ENCODE measurements at places on chromosomes 4 and X.

DNA sequence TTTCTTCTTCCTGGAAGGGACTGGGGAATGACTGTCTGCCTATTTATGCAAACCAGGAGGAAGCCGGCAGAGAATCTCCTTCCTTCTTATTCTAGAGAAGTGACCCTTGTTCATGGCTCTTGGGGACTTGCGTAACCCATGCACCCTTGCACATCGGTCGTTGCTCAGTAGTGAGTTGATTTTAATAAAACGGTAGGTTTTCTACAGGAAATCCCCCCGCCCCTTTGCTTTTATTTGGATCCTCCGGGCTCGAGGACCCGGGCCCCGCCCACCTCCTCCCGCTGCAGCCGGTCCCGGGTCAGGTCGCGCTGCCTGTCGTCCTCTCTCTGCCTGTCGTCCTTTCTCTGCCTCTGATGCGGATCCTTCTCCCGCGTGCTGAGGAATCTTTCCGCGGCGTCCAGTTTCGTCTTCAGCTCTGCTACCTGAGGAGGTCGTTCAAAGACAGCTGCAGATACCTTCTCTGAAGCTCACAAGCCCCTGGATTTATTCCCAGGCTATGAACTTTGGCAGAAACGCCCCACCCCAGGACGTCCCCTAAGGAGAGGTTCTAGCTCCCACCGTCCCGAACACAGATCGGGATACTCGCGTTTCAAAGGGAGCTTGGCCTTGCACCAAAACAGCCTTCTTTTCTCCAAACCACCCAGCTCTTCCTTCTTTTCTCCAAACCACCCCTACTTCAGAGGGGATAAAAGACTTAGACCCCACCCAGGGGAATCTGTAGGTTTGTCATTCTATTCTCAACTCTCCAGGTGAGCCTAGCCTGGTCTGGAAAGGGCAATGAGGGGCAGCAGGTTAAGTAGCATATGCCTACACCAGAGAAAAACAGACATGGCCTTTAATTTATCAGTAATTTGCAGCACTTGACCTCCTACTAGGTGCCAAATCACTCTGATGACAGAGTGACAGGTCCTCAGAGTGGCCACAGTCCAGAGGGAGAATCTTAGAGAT, 7.0 kb downstream of the TNIP3 start:
- DNase-seq: peak; percentile 33

GRCh38 chrX:22118161-22118830, 86.2 kb downstream of the PHEX start:
- no peak for DNase-seq

DNA sequence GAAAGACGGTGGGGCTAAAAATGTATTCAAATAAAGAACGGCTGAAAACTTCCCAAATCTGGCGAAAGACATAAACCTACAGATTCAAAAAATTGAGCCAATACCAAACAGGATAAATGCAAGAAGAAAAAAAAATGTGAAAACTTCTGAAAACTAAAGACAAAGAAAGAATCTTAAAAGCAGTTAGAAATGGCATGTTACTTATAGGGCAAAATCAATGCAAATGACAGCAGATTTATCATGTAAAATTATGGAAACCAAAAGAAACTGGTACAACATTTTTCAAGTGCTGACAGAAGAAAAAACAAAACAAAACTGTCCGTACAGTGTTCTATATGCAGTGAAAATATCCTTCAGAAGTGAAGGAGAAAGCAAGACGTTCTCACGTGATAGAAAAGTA, 239.0 kb downstream of the PDGFC start:
- DNase-seq: no peak

- peak; percentile 70 for DNase-seq
Measured at GRCh38 chrX:130120746-130121504, 10.6 kb upstream of the ELF4 start.

DNA sequence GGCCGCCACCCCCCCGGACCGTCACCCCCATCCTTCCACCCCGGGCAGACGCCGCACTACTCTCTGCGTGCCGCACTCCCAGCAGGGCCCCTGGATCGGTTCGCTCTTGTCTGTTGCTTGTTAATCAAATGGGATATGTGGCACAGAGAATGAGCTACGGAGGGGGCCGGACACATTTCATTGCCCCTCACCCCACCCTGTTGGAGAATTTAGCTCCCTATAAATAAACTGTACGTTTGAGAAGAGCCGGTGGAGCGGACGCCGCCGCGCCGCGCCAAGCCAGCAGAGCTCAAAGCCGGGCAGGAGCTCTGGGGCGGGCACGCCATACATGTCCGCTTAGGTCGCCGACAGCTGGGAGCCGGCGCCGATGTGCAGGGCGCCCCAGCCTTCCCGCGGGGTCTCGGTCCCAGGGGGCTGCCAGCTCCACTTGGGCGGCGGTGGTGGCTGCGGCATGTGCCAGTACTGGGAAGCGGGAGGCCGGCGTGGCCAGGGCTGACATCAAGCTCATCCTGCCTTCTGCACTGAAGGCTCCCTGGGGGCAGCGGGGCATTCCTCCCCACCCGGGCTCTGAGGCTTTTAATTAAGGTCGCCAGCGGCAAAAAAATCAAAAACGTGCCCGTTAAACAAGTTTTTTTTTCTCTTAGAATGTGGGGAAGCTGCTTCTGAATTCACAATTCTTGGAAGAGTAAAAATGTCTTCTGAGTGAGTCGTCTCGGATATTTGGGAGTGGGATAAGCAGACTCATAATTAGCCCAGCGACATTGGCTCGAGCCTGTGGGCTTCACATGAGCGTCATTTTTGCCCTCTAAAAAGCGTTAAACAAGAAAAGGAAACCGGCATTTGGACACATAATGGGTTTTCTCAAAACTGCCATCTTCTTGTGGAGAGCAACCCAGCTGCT, 1.1 kb upstream of the PCDH19 start:
- no peak for DNase-seq

DNA sequence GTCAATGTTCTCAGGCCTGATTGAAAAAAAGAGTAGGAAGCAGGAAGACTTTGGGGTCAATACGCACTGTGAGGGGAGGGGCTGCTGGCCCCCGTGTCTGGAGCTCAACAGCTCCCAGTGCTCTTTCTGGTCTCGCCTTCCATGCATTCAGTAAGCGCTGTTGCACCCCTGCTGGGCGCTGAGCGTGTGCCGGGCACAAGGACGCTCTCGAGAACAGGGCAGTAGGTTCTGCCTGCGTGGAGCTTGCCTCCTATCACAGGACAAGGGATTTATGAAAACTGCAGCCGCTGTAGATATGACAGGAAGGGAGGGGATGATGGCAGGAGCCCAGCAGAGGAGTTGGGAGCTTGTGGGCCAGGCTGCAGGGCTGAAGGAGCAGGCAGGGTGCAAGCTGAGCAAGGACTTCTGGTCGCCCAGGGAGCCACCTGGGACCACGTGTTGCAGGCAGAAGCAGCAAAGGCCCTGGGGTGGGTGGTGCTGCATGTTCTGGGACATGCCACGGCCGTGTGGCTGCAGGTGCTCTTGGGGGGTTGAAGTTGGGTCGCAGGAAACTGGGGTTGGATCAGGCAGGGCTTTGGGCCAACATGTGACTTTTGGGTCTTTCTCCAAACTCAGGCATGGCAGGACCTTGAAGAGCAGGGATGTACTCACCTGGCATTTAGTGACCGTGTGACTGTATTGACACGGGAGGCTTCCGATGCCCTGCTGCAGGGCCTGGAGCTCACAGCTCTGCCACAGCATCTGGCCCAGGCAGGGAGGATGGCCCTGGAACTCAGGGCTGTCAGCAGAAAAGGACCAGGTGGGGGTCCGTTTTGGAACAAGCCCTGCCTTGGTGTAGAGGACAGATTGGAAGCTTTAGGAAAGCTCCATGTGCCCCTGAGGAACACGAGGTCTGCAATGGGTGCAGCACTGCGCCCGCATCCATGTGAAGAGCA, 97.9 kb downstream of the CPZ start:
- DNase-seq: peak; percentile 9

GRCh38 chr4:106266201-106266600, 49.8 kb downstream of the TBCK start:
- DNase-seq: peak; percentile 11
